ENCODE measurements at places on chromosomes 7 and 10. TPM values are rescaled to one million over a fixed set of nuclear protein-coding genes. Genes with fewer than 3 reads are reported as not detected.

DNA sequence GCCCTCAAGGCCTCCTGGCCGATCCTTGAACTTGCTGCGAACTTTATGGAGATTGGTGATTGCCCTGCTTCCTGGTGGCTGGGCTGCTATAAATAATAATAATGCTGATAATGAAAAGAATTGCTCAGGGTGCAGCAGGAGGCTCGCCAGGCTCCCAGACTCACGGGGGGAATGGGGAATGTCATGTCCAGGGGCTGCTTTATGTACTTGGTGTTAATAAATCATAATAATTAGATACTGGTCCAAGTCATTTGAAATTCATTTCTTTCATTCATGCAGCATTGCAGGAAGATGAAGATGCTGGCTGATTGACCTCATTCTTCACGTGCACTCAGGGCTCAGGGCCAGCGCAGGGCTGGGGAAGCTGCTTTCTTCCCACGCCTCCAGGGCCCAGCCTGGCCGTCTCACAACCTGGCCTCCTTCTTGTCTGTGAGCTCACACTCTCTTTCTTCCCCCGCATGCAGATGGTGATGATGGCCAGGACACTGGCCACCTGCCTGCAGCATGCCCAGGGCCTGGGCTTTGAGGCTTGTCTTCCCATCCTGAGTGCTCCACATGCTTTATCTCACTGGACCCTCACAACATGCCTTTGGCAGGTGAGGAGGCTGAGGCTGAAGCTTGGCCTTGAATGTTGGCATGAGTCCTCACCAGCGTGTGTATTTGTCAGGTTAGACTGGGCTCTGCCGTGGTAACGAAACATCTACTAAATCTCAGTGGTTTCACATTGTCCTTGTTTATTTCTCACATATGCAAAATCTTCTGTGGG is 138.4 kb upstream of the TNS3 start:
- H3K36me3 ChIP-seq = no peaks in the 10 kb centered on the region
- H3K4me3 ChIP-seq = no peak overlapping the region
- no peak for DNase-seq
- no peaks in the 10 kb centered on the region for H3K27me3 ChIP-seq
- peaks cover 34% of the 10 kb centered on the region for H3K4me1 ChIP-seq
- no peak overlapping the region for H3K27ac ChIP-seq

GNGT1 gene
- total RNA-seq = 0.65 TPM

- DNase-seq = no peak
- H3K4me1 ChIP-seq = no peaks in the 10 kb centered on the region
- H3K36me3 ChIP-seq = no peaks in the 10 kb centered on the region
- no peaks in the 10 kb centered on the region for H3K27me3 ChIP-seq
- no peak overlapping the region for H3K27ac ChIP-seq
Observed at GRCh38 chr7:36535866-36536664, 146.4 kb downstream of the ANLN start.

- DNase-seq = no peak
- H3K4me1 ChIP-seq = peaks cover 24% of the 10 kb centered on the region
- no peak overlapping the region for H3K27ac ChIP-seq
Observed at GRCh38 chr10:129972145-129972965, 8.3 kb upstream of the EBF3 start.

GPR141 gene
- total RNA-seq = 0.26 TPM

GRCh38 chr7:44887293-44887692 is 2.0 kb upstream of the PURB start:
- H3K27ac ChIP-seq = no peak overlapping the region
- peaks cover 28% of the 10 kb centered on the region for H3K4me1 ChIP-seq

DNA sequence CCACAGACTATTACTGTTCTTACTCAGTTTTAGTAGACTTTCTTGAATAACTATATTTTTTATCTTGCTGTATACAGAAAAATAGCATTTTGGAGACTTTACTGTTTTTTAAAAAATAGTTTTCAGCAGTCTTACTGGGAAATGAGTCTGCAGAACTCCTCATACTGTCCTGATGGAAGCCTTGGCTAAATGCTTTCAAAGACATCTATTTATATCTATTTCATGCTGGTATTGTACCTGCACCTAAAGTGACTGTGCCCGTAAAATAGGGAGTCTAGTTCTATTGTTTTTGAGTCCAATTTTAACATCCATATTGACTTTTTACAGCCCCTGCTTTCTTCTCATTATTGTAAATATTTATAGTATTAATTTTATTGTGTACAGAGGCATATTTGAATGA is 288.6 kb upstream of the CDC14C start:
- peaks cover 13% of the 10 kb centered on the region for H3K4me1 ChIP-seq
- H3K4me3 ChIP-seq = no peak overlapping the region
- H3K27ac ChIP-seq = no peak overlapping the region
- no peak for DNase-seq
- no peaks in the 10 kb centered on the region for H3K27me3 ChIP-seq
- no peaks in the 10 kb centered on the region for H3K36me3 ChIP-seq
